ENCODE measurements at places on chromosomes 3 and 15.

DNA sequence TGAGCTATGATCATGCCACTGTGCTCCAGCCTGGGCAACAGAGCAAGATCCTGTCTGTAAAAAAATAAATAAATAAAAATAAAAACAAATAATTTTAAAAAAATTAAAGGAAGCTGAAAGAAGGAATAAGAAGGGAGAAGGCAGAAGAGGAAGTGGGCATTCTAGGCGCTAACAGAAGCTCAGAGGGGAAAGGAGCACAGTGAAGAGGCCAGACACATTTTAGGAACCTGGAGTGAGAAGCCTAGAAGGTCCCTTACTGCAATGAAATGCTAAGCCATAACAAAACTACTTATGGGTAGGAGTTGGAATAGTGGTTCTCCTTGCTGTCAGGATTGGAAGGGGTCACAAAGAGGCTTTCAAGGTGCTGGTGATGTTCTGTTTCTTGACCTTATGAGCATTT lies 64.0 kb downstream of the ITGB5 start:
- no peak for DNase-seq

- DNase-seq: no peak
Measured at GRCh38 chr15:73990250-73991005, 1.7 kb downstream of the STOML1 start.

- no peak for DNase-seq
Measured at GRCh38 chr3:79881431-79881830, 113.6 kb upstream of the ROBO1 start.

DNA sequence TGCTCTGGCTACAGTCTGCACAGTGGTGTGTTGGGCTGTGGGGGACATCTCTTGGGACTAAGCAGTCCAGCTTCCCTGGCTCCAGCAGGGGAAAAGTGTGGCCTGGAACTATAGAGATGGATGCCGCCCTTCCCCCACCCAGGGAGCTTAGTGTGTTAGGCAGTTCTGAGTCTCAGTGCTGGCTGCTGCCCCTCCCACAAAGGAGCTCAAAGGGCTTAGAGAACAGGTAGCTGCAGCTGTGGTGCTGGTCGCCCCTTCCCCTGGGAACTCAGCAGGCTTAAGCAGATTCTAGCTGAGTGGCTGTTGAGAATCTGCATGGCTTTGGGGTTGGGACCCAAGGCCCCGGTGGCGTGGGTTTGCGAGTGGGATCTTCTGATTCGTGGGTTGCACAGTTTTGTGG lies 190.8 kb downstream of the PDCD6IP start:
- no peak for DNase-seq

- DNase-seq: no peak
Measured at GRCh38 chr3:32934150-32934742, 17.2 kb upstream of the CCR4 start.

DNA sequence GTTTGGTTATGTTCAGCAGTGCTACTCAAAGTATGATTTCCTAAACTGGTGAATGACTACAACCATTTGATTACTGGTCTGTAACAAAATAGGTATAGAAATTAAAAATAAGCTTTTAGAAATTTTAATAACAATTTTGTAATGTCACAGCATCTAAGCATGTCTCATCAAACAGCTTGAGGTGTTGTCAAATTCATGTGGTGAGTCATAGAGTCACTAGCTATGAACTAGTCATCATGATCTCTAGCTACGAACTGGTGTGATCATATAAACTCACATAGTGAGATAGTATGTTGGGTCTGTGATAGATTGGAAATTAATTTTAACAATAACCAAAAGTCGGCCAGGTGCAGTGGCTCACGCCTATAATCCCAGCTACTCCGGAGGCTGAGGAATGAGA lies 213.9 kb upstream of the RBMS3 start:
- no peak for DNase-seq

DNA sequence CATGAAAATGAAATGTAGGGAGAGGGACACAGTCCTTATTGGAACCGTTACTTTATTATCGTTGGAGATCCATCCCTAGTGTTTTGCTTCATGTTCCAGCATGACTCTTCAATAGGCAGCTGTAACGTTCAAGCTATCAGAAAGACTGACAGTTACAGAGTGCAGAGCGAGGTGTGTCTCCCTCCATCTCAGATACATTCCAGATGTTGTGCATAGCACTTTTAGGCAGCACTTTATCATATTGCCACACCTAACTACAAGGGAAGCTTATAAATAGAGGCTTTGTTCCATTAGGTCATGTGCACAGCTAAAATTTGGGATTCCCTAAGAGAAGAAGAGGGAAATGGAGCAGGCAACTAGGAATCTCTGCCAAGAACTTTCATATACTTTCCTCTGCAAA lies 1009.6 kb downstream of the ROBO2 start:
- DNase-seq: no peak

DNA sequence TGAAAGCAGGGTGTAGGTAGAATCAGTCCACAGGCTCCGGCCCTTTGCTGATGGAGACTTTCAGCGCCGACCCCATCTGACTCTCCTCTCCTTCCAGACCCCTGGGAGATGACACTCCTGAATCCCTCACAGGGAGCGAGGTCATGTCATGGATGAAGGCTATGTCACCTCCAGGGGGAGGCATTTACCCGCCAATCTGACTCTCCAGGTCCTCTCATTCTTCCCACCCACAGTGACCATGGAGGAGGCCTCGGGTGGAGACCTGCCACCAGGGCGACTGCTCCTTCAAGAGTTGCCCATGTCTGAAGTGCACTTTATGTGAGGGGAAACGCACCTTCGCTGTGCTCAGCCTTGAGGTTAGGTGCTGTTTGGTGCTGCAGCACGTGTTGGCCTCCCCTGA lies 112.7 kb downstream of the KLF13 start:
- no peak for DNase-seq
